ENCODE measurements at places on chromosomes 4 and X. TPM values are rescaled to one million over a fixed set of nuclear protein-coding genes. Genes with fewer than 3 reads are reported as not detected.

HHIP gene
- 2.0 TPM for total RNA-seq

DNA sequence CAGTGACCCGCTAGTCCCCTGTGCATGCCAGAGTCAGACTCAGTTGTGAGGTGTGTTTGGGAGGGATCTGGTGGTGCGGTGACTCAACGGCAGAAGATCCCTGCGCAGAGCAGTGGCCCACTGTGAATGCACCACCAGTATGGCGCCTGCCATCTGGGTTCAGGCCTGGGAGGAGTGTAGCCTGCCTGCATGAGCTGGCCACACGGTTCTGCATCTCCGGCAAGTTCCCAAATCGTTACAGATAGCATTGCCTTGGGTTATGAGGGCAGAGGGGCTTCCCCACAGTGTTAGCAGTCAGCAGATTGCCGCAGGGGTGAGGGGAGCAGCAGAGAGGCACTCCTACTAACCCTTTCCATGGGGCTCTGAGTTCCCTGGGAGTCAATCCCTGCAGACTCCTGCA, 629.6 kb downstream of the TLL1 start:
- ATAC-seq = no peak

- no peak for ATAC-seq
Observed at GRCh38 chr4:17010426-17011087, 112.1 kb upstream of the LDB2 start.

- peak; percentile 74 for ATAC-seq
Observed at GRCh38 chr4:14752341-14753046, 249.8 kb upstream of the CPEB2 start.

CETN2 gene
- 60.4 TPM for total RNA-seq

DNA sequence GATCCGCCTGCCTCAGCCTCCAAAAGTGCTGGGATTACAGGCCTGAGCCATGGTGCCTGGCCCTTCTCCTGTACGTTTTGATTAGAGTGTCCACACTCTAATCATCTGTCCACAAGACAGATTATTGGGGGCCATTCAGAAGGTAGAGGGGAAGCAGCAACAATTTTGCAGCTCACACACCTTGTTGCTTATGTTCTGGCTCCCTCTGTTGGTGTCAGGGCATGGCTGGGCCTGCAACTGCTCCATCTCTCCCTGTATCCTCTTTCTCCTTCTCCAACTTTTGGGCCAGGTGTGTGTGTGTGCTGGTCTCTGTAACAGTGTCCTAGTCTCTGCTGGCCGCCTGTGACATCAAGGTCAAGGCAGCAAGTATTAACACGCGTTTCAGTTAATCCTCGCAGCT, 125.5 kb upstream of the MBNL3 start:
- no peak for ATAC-seq

ZXDA gene
- total RNA-seq = 7.4 TPM

RPS6KA6 gene
- total RNA-seq = 0.80 TPM

BRCC3 gene
- total RNA-seq = 25.6 TPM

DNA sequence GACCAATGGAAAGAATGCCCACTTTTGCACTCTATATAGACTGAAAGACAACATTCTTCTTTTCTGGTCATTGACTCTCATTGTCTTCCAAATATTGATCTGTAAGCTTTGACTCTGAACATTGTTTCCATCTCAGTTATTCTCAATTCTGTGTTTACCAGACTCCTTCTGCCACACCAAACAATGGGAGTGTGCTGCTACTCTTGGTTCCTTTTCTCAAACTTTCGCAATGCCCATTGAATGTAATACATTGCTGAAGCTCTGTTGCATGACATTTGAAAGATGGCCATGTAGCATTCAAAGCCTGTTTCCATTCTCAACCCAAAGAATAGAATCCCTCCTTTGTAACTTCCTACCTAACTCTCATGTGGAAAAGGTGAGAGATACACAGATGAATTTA, 136.2 kb downstream of the BTC start:
- ATAC-seq = no peak

DSPP gene
- 0.08 TPM for total RNA-seq

DNA sequence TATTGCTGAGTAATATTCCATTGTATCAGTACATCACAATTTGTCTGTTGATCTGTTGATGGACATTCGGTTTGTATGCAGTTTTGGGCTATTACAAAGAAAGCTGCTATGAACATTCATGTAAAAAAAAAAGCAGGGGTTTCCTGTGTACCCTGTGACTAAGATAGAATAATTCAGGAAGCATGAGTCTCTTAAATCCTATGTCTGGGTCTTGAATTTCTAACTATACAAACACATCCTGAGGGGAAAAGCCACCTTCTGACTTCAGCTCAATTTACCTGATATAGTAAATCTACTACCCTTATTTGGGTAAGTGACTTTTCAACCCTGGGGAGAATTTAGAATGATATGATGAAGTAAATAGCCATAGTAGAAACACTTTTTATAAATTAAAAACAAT, 94.6 kb upstream of the FUNDC1 start:
- no peak for ATAC-seq

DNA sequence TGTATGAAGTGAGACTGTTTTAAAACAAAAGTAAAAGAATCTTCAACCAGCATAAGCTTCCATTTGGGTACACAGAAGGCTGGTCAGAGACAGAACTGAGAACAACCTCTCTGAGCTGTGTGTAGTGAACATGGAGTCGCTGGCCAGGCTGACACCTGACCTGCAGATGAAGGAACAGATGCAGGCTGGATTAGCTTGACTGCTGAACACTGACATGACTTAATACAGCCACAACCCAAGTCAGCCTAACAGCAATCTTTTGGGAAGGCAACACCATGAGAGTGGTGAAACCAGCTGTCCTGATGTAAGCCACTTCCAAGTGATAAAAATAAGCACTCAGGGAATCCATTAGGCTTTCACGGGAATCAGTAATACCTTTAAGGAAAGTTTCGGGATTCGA, 10.1 kb downstream of the SCARB2 start:
- no peak for ATAC-seq

- peak; percentile 100 for ATAC-seq
Observed at GRCh38 chr4:56410247-56411062, 23.2 kb upstream of the AASDH start.
